ENCODE measurements at places on chromosomes 5 and 9.

GRCh38 chr9:124782661-124783574 lies 6.0 kb downstream of the OLFML2A start:
- no peak for DNase-seq

DNA sequence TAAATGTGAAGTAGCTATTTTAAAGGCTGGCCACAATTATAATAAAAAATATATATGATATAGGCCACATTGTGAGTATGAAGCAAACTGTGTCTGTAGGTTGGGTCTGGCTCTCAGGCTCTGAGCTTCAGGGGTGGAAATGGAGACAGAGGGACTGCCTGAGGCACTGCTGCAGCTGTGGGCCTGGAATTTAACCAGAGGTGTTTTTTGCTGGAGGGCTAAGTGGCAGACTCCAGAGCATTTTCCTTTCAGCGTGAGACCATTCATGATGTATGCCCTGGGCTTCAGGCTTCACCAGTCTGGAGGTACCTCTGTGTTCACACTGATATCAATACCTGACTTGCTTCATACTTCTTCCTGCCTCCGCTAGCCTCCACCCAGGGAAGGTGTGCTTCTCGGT lies 64.9 kb upstream of the IL12B start:
- no peak for DNase-seq

- peak; percentile 40 for DNase-seq
Observed at GRCh38 chr9:22079873-22080341, 70.8 kb upstream of the CDKN2B start.

DNA sequence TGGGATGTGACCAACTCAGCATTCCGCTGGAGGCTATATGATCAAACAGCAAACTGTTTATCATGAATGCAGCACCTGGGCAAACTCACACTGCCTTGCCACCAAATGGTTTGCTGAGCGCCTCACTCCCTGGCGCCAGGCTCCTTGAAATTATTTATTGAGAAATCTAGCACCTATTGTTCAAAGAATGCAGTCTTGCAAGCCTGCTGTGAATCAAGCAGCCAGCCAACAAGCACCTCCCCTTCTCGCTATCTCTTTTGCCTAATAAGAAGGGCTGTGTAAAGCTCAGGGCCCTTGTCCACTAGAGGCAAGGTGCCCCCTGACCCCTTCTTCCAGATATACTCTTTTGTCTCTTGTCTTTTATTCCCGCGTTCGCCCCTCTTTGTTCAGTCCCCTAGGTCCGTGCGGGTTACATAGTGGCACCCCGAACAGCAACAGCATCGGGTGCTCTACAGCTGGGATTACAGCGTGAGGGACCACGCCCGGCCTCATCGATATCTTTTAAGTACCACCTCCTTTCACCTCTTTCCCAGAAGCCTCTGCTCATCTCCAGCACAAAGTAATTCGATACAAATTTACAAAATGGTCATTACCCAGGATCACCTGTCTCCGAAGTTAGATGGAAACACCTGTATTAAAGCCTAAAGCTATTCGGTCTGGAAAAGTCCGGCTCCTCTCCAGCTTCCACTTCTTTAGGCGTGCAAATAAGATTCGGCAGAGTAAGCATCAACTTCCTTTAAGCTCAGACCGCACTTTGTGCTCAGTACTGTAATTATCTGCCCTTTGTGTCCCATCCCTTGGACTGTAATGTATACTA lies 896 bp downstream of the RIGI start:
- peak; percentile 9 for DNase-seq

- no peak for DNase-seq
Observed at GRCh38 chr5:40410964-40411635, 268.6 kb upstream of the PTGER4 start.

- no peak for DNase-seq
Observed at GRCh38 chr9:32942755-32943460, 58.5 kb downstream of the APTX start.

GRCh38 chr9:71302776-71303175 lies 181.4 kb upstream of the TRPM3 start:
- no peak for DNase-seq

DNA sequence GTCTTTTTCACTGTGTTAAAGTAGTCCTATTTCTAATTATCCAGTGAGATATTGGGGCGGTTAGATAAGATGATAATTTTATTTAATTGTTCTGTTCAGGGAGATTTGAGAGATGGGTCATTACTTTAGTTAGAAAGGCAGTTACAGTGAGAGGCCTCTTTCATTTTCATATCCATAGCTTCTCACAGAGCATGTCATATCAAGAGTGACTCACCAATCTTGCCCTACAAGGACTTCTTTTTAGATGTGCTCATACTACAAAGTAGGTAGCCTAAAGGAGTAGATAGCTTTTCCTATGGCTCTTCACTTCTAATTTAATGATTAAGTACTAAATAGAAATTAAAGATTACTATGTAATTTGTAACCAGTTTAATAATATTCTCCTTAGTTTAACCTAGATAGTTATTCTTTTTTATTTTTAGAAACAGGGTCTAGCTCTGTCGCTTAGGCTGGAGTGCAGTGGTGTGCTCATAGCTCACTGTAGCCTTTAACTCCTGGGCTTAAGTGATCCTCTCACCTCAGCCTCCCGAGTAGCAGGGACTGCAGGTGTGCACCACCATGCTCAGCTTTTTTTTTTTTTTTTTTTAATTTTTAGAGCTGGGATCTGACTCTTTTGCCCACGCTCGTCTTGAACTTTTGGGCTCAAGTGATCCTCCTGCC lies 71.0 kb downstream of the FER start:
- peak; percentile 31 for DNase-seq

GRCh38 chr5:129696636-129697035 lies 51.3 kb upstream of the MINAR2 start:
- DNase-seq = no peak
